ENCODE measurements at places on chromosomes 5 and 9. TPM values are rescaled to one million over a fixed set of nuclear protein-coding genes. Genes with fewer than 3 reads are reported as not detected.

GRCh38 chr5:14781106-14781505 lies 90.5 kb downstream of the ANKH start:
- H3K27me3 ChIP-seq, result no peaks in the 10 kb centered on the region
- no peaks in the 10 kb centered on the region for H3K4me1 ChIP-seq
- DNase-seq, result no peak
- H3K36me3 ChIP-seq, result no peaks in the 10 kb centered on the region
- no peak overlapping the region for H3K27ac ChIP-seq

DNA sequence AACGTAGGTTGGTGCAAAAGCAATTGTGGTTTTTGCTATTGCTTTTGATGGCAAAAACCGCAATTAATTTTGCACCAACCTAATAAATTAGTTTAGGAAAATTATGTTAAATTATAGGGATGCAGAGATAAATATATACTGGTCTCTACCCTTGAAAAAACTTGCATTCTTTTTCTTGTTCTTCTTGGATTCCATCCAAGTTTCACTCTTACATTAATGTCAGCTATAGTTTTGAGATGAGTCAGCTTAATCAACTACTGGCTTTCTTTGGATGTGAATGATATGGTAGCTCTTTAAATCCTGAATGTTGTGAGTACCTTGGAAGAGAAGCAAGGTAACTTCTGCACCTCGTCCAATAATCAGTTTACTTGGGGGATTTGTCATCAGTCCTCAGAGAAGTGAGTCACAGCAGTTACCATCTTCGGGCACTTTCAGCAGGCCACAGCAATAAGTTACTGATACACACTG lies 549.0 kb upstream of the ZNF608 start:
- no peak overlapping the region for H3K4me3 ChIP-seq
- no peak overlapping the region for H3K27ac ChIP-seq
- H3K4me1 ChIP-seq, result no peaks in the 10 kb centered on the region
- H3K27me3 ChIP-seq, result no peaks in the 10 kb centered on the region

GRCh38 chr5:1419476-1420210 lies 25.6 kb downstream of the SLC6A3 start:
- no peaks in the 10 kb centered on the region for H3K36me3 ChIP-seq
- no peak overlapping the region for H3K4me3 ChIP-seq
- no peaks in the 10 kb centered on the region for H3K4me1 ChIP-seq
- no peak overlapping the region for H3K27ac ChIP-seq
- DNase-seq, result no peak
- H3K27me3 ChIP-seq, result no peaks in the 10 kb centered on the region

GRCh38 chr5:66963559-66963971 lies 233.0 kb downstream of the CD180 start:
- no peak for DNase-seq
- no peak overlapping the region for H3K4me3 ChIP-seq
- no peaks in the 10 kb centered on the region for H3K27me3 ChIP-seq
- H3K36me3 ChIP-seq, result no peaks in the 10 kb centered on the region

- H3K36me3 ChIP-seq, result no peaks in the 10 kb centered on the region
- no peak overlapping the region for H3K27ac ChIP-seq
- H3K4me3 ChIP-seq, result no peak overlapping the region
- DNase-seq, result no peak
Observed at GRCh38 chr5:61941637-61942036, 364.4 kb upstream of the KIF2A start.

GRCh38 chr5:62698756-62699155 lies 120.1 kb downstream of the LRRC70 start:
- H3K27me3 ChIP-seq, result no peaks in the 10 kb centered on the region
- DNase-seq, result no peak

DNA sequence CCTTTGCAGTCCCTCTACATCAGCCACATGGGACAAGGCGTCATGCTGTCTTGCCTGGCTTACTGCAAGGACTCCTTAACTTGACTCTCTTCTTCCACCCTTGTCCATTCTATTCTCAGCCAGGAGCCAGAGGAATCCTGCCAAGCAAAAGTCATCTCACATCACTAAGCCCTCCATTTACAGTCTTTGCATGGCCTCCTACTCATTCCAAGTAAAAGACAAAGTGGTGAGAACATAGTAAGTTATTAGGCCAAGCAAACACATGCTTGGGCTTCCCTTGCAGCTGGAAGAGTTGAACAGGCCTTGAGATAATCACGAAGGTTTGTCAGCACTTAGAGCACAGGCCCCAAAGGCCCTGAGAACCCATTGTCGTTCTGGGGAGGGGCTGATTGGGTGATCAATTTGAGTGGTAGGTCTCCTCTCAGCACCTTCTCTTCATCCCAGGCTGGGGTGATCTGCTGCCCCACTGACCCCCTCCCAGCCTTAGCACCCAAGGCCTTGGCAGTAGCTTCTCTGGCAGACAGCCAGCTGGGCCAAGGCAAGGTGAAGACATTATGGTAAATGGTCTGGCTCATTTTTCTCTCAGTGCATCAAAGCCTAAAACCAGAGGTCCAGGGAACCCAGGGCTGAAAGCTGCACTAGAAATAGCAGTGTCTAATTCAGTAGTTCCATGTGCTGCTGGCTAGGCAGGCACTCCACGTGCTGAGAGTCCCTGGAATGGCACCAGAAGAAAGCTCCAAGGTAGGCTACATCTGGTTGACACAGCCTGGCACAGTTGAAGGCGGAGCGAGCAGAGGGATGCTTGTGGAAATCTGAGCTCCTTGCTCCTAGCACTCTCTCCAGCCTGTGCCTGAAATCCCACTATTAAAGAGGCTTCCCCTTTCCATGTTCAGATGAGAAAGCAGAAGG lies 121.4 kb downstream of the ASTN2 start:
- no peaks in the 10 kb centered on the region for H3K4me1 ChIP-seq
- DNase-seq, result no peak
- no peak overlapping the region for H3K27ac ChIP-seq
- H3K27me3 ChIP-seq, result no peaks in the 10 kb centered on the region
- H3K36me3 ChIP-seq, result no peaks in the 10 kb centered on the region

SLC6A3 gene
- total RNA-seq, result 0.38 TPM

LCN10 gene
- total RNA-seq, result 2.4 TPM

Data from ovary (tissue), 10 donors.